ENCODE measurements at places on chromosomes 2 and 18.

- no peak for DNase-seq
Measured at GRCh38 chr2:689877-690510, 12.8 kb upstream of the TMEM18 start.

- no peak for DNase-seq
Measured at GRCh38 chr2:233680361-233681045, 1.2 kb upstream of the UGT1A7 start.

DNA sequence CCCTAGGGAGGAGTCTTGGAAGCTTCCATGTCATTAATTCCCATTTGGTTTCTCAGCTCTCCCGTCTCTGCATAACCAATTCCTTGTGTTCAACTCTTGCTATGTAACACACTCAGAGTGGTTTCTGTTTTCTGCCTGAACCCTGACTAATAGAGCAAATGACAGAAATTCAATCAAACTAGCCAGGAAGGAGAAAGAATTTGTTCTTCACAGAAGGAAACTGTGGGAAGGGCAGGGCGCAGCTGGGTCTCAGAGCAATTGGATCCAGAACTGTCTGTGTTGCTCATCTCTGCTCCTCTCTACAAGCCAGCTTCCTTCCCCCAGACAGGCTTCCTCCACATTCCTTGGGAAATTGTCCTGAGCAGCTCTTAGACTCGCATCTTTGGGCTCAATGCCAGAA, 269.8 kb downstream of the TNS1 start:
- DNase-seq, result no peak

DNA sequence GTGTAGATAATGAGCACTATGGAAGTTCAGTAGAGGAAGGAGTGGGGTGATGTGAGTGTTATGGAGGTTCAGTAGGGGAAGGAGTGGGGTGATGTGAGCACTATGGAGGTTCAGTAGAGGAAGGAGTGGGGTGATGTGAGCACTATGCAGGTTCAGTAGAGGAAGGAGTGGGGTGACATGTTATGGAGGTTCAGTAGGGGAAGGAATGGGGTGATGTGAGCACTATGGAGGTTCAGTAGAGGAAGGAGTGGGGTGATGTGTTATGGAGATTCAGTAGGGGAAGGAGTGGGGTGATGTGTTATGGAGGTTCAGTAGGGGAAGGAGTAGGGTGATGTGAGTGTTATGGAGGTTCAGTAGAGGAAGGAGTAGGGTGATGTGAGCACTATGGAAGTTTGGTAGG, 116.3 kb upstream of the SMAD7 start:
- no peak for DNase-seq

- DNase-seq, result no peak
Measured at GRCh38 chr2:126719833-126720351, 63.9 kb downstream of the GYPC start.

GRCh38 chr2:149733936-149734685, 146.5 kb upstream of the MMADHC start:
- DNase-seq, result no peak

GRCh38 chr2:127535918-127536317, 435 bp downstream of the MYO7B start:
- DNase-seq, result no peak

DNA sequence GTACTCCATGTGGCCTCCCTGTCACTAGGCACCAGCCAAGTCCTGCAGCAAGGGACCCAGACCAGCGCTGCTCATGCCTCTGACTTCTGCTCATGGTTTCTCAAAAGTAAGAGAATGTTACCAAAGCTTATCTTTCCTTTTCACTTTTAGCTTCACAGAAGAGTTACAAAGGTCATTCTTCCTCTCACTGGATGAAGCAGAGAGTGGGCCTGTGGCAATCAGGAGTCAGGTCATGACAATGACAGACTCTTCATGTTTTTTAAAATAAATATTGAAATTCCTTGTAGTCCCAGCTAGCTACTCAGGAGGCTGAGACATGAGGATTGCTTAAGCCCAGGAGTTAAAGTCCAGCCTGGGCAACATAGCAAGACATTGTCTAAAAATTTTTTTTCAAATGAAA, 126.1 kb downstream of the OSR1 start:
- no peak for DNase-seq

- peak; percentile 36 for DNase-seq
Measured at GRCh38 chr2:177724398-177725287, 332.1 kb downstream of the AGPS start.

GRCh38 chr2:200179151-200179550, 127.3 kb upstream of the SPATS2L start:
- DNase-seq, result no peak

DNA sequence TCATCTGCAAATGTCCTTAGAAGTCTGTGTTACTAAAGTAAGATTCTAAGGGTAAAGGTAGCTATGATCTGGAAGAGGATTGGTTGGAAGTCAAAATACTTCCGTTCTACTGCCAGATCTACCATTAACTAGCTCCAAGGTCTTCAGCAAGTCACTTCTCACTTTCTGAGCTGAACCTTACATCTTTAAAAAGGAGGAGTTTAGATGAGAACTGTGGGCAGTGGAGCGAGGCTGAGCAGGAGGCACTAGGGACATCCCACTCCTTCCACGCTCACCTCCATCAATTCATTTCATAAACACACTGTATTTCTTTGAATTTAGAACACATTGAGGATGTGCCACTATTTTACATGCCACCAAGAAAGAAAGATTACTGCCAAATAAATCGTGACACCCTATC, 143.0 kb downstream of the ABCA12 start:
- no peak for DNase-seq

DNA sequence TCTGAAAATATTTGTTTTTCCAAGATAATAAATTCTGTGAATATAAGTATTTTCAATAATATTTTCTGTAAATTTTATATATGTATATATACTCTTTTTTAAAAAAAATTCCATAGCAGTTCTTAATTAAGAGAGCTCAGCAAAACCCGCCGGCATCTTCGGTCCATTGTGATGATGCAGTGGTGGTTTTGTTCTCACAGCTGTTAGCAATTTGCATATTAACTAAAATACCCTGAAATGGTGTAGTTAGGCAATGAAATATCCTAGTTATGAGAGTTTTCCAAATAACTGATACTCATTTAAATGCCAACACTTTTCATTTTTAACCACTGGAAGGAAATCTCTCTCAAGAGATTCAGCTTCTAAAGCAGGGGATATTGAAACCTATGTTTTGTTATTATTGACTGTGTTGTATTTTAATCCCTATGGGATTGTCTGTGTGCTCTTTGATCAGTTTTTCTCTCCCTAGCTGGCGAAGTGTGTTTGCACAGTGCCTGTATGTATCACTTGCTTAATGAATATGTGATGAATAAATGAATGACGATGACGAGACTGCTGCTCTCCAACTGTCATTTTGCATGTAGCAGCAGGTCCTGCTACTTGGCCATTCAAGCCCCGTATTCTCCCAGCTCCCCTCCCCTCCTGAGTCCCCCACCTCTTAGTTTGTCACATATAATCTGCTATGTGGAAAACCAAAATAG, 42.4 kb downstream of the PSMG2 start:
- no peak for DNase-seq

GRCh38 chr2:96928277-96928781, 58.1 kb downstream of the FAM178B start:
- DNase-seq, result no peak

GRCh38 chr18:65363911-65364632, 386.7 kb upstream of the CDH7 start:
- no peak for DNase-seq

DNA sequence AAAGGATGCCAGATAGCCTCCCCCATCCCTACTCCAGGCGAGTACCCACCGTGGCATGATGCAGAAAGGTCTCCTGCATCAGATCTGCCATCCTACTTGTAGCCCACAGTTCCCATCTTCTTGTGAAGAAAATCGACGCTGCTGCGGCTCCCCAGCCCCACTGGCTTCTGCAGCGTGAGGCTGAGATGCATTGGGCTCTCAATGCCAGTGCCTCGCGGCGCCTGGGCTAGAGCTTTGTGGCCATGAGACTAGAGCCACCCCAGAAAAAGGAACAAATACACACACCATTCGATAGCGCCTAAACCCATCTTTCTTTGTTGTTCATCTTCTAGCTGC, 2.8 kb downstream of the NOL4 start:
- DNase-seq, result no peak

- no peak for DNase-seq
Measured at GRCh38 chr2:221590861-221591365, 18.8 kb upstream of the EPHA4 start.

GRCh38 chr2:3962719-3963118, 259.3 kb downstream of the DCDC2C start:
- no peak for DNase-seq

GRCh38 chr2:97740590-97741182, 27.3 kb downstream of the ZAP70 start:
- DNase-seq, result no peak
